NCI-H1105 (cell line): ENCODE measurements at places on chromosomes 13 and 19.

- peak; percentile 42 for DNase-seq
These were observed 1.0 kb upstream of the ETHE1 start for GRCh38 chr19:43527860-43528622.

DNA sequence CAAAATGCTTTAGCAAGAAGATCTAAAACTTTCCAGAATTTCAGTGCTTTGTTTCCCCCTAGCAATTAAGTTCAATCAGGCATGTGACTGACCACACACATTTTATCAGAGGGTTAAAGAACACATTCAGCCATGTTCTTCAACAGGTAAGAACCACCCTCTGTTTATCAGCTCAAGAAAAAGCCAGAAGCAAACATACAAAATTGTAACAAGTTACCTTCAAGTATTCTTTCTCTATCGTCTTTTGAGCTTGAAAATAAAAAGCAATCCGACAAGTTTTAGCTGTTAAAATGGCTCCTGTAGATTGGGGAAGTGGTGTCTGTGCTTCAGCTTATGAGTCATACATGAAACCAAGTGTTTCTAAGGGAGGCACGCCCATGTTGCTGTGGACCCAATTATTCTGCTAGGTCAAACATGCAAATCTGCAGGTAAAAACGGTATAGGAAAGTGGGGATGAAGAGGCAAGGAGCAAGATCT, at the start of gene ELF1:
TSS of gene ELF1 (minus strand) at position 306 of the 477 bp plus-strand sequence. CDS start 37,262 bp downstream, outside the sequence.
- no peak for DNase-seq

- no peak for DNase-seq
These were observed 13.8 kb upstream of the EHD2 start for GRCh38 chr19:47699360-47699917.

DNA sequence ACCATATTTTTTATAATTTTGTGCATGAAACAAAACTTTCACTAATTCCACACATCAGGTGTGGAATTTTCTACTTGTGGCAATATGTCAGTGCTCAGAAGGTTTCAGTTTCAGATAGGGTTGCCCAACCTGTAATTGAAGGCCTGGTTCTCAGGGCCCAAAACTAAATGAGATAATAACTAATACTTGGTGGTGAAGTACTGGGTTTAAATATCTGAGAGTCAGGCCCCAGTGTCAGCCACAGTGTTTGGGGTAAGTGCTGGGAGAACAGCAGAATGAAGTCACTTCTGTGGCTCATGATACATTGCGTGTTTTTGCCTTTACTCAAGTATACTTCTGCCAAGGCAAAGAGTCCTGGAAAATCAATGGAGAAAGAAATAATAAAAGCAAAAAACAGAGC, 5.6 kb downstream of the SAFB start:
- no peak for DNase-seq

GRCh38 chr19:49333418-49333805, 1.8 kb upstream of the CD37 start:
- no peak for DNase-seq
